ENCODE measurements at places on chromosomes 13 and 19.
A peak's percentile ranks its signal among the peaks of the same experiment; 100 is the strongest.

GRCh38 chr19:8609279-8610040 is 1.1 kb downstream of the ADAMTS10 start:
- DNase-seq: no peak

DNA sequence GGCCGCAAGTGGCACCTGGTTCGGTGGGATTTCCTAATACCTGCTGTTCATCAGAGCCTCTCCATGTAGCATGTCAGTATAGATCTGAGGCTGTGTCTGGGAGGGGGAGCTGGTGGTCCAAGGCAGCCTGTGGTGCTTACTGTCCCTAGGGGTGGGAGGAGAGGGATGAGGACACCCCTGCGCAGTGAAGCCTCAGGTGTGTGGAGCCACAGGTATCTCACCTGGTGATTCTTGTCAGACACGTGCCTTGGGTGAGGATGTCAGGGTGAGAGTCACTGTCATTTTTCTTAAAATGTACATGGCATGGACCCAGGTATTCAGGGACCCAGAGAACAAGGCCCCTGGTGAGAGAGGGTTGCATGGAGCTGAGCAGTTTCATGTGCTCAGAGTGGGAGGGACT is 11.7 kb downstream of the CEACAM4 start:
- DNase-seq: no peak

- no peak for DNase-seq
These were observed 317.4 kb downstream of the NALCN start for GRCh38 chr13:101098873-101099272.

DNA sequence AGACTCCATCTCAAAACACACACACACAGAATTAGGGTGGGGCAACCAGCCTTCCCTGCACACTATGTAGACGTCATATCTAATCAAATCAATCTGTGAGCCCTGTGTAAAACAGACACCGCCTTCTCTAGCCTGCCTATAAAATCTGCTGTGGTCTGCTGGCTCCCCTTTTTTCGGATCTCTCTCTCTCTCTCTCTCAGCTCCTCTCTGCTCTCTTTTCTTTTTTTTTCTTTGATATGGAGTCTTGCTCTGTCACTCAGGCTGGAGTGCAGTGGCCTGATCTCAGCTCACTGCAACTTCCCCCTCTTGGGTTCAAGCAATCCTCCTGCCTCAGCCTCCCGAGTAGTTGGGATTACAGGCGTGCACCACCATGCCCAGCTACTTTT is 11.8 kb upstream of the CD70 start:
- DNase-seq: no peak

DNA sequence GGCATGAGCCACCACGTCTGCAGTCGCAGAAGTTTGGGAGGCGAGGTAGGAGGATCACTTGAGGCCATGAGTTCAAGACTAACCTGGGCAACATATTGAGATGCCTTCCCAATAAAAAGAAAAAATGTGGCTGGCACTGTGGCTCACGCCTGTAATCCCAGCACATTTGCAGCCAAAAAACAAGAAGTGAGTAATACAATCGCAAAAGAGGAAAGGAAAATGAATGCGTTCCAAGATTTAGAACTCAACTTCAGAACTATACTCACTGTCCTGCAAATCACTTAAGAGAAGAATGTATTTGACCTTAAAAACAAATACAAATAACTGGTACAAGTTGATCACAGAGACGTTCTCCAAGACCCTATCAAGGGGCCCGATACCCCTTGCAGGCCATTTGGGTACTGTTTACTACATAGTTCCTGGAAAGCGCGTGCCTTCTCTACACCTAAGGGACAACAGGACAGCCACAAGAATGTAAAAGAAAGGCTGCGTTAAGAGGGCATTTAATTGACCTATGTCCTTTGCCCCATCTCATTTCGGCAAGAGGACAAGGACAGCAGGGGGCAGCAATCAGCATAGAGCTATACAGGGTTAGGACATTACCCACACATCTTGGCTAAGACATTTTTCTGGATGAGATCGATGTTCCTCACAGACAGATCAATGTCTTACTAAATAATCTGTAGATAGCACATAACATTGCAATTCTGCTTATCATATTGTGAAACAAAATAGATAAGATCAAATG is 41.3 kb downstream of the FLT3 start:
- DNase-seq: peak; percentile 16

GRCh38 chr19:55160986-55161365 is 3.4 kb upstream of the TNNI3 start:
- no peak for DNase-seq

DNA sequence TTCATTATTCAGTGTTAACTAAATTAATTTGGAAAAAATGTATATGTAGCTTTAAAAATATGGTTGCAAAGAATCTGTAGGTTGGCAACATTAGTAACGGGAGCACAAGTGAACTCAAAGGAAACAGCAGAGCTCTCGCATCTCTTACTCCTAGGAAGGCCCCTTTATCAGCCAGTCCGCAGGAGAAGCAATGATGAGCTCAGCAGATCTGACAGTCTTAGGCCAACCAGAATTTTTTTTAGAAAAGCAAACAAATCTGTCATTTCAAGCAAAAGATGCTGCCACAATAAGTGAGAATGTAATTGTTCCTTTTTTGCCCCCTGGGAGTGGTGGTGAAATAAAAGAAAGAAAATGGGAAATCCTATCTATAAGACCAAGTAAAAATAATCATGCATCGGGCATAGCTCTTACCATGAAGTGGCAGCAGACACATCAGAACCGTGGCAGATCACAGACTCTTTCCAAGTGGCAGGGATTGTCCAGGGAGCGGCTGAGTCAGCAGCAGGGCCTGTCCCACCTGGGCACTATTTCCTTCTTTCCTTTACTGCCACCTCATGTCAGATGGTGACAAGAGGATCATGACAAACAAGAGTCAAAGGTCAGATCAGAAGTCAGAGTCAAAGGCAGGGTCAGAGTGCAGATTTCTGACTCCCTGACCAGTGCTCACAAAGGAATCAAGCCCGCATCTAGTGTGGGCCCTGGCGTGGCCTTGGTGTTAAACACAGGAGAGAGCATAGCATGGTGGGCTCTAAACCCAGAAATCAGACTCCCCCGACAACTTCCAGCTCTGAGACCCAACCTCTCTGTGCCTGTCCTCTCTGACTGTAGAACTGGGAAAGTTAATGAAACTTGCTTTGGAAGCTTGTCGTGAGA is 84.0 kb upstream of the MTIF3 start:
- DNase-seq: no peak

GRCh38 chr13:86283031-86283430 is 483.8 kb upstream of the SLITRK6 start:
- DNase-seq: no peak

- no peak for DNase-seq
These were observed 809.3 kb downstream of the UQCRFS1 start for GRCh38 chr19:28403690-28404089.

DNA sequence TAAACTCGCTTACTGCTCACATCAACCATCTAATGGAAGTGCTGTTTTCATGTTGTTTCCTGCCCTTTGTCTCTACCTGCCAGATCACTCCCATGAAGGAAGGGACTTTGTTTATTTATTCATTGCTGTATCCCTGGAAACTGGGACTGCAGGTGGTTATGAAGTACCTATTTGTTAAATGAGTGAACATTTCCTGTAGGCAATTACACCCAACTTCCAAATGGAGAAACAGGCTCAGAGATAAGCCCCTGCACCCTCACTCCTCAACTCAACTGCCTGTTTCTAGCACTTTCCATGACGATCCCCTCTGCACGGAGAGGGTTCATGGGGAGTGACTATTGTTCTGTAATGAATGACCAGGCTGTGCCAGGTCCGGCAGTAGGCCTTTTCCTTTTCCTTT is 1.9 kb upstream of the SELENOW start:
- no peak for DNase-seq

GRCh38 chr13:46721054-46721453 is 75.9 kb downstream of the ESD start:
- DNase-seq: peak; percentile 45

- no peak for DNase-seq
These were observed 2.7 kb downstream of the SPACA6 start for GRCh38 chr19:51695702-51696315.

DNA sequence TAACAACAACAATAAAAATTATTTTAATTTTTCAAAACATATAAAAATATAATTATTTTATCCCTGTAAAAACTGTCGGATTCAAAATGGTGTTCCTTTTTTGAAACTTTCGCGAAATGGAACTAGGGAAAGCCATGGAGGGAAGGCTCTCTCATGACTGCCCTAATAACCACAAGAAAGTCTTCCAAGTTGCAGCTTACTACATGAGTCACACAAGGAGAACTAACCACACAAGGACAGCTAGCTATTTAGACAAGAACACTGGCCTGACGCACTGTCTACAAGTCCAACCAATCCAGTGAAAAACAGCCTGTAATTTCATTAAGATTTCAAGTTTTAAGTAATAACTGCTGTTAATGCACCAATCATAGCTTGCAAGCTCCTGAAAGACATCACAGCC is 319.2 kb upstream of the PCDH9 start:
- DNase-seq: peak; percentile 89

DNA sequence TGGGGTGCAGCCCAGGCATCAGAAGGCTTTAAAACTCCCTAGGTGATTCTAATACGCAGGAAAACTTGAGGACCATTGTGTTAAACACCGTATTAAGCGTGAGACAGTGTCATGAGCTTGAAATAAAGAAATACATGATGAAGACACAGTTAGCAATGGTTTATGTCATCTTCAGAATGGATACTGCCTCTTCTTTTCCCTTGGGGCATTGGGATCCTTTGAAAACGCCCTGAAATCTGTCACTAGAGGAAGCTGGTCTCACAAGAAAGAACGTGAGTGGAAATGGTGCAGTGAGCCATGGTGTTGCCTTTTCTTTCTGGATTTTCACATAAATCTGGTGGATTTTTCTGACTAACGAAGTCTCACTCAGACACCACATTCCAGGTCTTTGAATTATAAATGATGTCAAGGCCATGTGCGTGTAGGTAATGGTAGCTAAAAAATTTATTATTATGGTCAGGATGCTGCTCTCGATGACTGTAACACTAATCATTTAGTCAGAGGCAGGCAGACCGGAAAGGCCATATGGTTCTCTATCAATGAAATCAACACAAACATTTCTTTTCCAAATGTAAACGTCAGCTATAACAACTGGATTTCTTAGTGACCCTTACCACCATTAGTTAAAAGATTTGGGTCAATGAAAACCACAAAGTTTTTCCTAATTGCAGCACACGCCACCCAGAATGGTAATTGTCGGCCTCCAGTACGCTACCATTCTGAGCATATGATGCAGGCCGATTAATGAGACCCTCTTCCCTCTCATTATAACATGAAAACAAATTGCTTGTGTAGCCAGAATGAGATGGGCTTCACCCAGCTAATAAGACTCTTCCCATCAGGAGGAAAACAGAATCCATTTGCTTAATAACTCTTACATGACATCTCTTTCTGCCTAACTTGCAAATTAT is 105.6 kb downstream of the SLC7A1 start:
- DNase-seq: no peak

DNA sequence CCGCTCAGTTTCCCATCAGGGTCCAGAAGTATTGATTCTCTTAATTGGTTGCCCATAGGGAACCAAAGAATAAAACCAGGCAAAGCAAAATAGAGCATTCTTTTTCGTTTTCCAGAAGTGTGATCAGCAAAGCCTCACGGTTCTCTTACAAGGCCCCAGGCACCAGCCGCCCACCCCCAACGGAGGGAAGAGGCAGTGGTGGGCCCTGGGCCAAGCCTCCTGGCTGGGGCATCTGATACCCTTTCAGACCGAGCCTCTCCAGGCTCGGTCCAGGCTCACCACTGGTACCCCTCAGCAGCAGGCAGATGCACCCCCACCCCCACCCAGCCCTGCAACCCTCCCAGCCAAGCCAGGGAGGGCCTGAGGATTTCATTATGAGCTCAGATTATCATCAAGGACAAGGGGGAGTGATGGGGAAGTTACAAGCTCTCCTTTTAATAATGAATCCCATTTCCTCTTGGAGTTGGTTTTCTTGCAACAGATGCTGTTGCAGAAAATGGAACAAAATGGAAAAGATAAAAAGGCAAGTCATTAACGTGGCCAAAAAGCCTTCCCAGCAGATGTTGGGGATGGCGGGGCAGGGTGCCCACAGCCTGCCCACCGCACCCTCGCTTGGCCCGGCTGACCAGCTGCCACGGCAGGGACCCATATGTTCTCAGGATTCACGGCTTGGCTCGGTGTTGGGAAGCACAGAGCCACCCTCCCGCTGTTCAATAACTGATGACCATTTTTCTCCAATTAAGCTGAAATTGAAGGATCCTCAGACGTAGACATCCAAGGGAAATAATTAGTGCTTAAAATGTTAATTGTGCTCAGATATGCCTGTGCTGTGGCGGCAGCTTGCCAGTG is 45.9 kb upstream of the KCTD15 start:
- no peak for DNase-seq
